Stimulated activated CD8-positive, alpha-beta memory T cell treated with anti-CD3 and anti-CD28 coated beads, Interleukin-15, amount 100 ng/mL, for 48 hours (primary cell): ENCODE measurements at places on chromosomes 7 and 10.
A peak's percentile ranks its signal among the peaks of the same experiment; 100 is the strongest.

DNA sequence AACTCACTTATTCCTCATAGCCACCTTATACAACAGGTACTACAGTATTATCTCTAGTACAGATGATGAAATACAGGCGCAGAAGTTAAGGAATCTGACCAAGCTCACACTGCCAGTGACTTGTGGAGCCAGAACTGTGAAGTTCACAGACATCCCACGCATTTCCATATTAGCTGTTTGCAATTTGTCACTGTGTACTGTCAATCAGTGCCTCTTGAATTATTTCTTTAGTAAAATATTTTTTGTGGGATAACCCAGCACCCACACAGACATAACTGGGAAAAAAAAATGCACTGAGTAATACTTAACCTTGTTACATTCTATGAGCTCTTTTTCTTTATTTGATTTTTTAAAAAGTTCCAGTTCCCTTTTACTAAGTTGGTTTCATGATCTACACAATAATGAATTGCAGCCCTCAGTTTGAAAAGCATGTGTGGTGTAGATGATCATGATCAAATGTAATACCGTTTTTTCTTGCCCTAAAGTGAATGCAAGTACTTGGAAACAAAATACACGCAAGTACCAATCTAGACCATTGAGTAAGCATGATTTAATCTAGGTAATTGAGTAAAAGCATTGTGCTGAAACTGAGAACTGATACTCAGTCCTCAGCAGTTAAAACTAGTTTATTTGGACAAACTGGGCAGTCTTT, 14.1 kb downstream of the CUL1 start:
- DNase-seq, result no peak

DNA sequence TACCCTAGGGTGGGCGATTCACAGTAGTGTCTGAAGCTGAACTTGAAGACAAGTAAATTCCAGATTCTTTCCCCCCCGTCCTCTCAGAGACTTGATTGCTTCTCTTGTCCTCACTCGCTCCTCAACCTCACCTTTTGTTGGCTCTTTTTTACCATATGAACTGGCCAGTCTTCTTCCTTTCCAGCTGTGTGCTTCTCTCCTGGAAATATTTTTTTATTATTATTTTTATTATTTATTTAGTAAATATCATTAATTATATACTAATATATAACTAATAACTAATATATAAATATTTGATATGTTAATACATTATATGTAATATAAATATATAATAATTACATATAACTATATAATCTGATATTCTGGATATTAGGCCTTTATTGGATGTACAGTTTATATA, 484.3 kb downstream of the GALNT17 start:
- DNase-seq, result no peak

DNA sequence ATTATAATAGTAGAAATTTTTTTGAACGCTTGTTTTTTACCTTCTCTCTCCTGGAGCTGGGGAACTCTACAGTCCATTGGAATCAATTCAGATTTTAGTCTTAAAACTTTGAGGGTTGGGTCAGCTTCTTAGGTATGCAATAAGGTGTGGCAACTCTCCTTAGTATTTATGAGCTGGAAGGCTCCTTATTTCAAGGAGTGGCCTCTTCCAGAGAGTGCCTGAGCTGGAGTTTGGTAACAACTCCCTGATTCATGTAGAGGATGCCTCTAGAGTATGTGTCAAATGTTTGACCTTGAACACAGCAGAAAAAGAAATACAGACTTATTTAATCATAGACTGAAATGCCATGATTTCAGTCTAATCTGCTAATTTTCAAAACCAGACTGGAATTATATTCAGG, 11.1 kb downstream of the CDK14 start:
- no peak for DNase-seq

DNA sequence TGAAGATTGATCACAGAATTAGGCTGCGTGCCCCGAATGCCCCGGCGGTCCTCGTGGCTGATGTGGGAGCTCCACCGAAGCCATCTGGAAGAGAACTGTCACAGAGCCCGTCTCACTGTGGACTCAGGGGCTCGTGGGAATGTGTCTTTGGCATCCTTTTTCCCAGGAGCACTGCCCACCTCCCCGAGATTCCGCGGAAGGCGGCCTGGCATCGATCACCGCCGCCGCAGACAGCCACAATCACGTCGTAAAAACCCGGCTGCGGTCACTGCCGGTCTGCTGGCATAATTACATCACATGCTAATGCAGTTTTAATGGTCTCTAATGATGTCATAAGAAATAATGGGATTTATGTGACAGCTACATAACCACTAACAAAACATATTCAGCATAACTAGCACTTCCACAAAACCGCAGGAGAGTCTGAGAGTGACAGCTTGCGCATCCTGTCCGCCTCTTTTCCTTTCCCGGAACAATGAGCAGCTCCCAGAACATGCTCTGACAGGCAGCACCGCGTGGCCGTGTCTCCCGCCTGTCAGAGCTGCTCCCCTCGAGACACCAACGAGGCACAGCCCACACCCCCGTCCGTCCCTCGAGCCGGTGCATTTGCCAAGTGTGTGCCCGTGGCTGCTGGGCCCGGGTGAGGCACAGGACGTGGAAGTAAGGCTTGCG, 490.0 kb downstream of the PTPRN2 start:
- no peak for DNase-seq

DNA sequence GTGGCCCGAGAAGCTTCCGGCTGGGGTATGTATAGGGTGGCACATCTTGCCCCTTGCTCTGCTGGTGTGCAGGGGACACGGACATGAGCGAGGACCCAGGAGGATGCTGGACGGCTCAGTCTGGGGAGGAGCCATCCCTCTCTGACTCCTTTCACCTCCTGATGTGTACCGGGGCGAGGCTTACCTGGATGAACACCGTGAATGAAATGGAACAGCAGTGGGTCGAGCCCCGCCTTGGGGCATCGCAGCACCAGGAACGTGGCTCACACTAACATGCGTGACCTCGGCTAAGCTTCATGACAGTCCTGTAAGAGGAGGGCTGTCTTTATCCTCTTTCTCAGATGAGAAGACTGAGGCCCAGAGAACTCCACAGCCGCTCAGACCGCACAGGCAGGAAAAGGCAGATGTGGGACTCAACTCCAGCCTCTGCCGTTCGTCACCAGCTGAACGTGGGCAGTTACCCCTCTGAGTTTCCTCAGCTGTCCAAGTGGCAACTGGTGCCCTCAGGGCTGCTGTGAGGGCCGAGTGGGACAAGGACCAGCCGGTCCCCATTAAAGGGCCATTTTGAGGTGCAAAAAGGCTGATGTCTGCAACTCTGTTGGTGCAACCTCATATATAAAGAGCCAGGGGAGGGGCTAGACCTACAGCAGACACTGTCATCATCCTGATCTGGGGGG, 54.5 kb downstream of the INSIG1 start:
- DNase-seq, result no peak

DNA sequence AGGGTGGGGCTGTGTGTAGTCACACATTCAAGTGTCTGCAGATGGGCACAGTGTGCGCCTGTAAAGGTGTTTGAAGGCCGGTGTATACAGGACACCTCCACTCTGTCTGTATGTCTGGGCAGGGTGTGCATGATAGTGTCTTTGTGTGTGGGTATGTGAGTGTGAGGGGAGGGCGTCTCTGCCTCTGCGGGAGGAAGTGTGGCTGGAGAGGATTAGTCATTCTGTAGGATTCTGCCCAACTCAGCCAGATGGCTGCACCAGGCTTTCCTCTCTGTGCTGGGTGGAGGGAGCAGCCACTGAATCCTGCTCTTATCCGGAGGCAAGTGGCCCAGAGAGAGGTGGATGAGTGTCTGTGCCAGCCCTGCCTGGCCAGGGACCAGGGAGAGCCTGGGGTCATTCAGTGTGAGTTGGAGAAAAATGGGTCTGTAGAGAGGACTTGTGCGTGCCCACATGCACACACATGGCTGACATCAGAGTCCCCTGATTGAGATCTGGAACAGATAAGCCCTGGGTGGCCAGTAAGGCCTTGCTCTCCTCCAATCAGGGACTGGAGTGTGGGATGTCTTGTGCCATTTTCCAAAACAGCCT, 1.7 kb downstream of the SFXN3 start:
- DNase-seq, result peak; percentile 55
